ENCODE measurements at places on chromosomes 2 and 18. TPM values are rescaled to one million over a fixed set of nuclear protein-coding genes. Genes with fewer than 3 reads are reported as not detected.

ARHGAP28 gene
- polyA plus RNA-seq, result not detected

LRRTM4 gene
- not detected for polyA plus RNA-seq

ACMSD gene
- not detected for polyA plus RNA-seq

MYCN gene
- not detected for polyA plus RNA-seq
